ENCODE measurements at places on chromosomes 5 and 9.

DNA sequence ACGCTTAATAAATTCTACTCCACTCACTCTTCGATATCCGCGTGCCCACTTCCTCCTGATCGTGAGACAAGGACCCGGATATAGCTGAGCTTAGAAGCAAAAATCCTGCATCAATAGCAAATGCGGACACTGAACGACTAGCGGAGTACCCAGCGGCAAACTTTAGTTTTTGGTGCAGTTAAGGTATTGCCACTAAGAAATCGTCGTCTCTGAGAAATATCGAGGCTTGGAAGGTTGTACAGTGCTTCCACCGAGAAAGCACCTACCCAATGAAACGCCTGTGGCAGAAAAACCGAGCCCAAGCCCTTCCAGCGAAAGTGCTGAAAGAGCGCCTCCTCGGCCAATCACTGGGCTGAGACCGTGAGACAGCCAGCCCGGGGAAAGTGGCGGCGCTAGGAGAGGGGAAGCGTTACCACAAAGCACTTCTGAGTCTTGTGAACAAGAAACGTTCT, 32.2 kb downstream of the ANXA2R start:
- peak; percentile 78 for DNase-seq

DNA sequence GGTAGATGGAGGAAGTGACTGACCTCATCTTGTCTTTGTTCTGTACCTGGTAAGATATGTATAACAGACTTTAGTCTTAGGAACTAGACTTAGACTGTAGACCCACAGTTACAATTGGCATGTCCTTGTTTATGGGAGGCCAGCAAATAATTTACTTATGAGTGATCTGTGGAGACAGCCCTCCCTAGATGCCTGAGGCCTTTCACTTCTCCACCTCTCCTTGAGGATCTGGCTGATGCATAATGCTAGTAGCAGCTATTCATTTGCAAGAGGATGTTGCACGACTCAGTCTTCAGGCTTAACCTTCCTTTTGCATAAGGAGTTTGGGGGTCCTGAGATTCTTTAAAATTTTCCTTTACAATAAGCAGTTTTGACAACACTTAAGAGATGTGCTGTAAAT, 100.7 kb downstream of the YTHDC2 start:
- DNase-seq, result no peak

GRCh38 chr9:126501383-126502331, 112.1 kb upstream of the LMX1B start:
- no peak for DNase-seq

- DNase-seq, result no peak
These were observed 70.1 kb upstream of the CCDC180 start for GRCh38 chr9:97237311-97237786.

DNA sequence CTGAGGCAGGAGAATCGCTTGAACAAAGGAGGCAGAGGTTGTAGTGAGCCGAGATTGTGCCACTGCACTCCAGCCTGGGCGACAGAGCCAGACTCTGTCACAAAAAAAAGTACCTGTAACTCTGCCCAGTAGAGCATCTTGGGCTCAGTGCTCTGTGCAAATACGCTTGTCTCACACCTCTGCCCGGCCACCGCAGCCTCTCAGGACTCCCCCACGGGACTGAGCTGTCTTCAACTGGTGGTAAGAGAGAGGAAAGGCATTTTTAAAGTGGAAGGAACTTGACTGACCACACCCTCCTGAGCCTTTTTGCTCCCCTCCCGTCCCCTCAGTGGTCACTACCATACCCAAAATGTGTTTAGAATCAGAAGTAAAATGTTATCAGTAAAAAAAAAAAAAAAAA, 174.3 kb upstream of the PIK3R1 start:
- DNase-seq, result no peak

DNA sequence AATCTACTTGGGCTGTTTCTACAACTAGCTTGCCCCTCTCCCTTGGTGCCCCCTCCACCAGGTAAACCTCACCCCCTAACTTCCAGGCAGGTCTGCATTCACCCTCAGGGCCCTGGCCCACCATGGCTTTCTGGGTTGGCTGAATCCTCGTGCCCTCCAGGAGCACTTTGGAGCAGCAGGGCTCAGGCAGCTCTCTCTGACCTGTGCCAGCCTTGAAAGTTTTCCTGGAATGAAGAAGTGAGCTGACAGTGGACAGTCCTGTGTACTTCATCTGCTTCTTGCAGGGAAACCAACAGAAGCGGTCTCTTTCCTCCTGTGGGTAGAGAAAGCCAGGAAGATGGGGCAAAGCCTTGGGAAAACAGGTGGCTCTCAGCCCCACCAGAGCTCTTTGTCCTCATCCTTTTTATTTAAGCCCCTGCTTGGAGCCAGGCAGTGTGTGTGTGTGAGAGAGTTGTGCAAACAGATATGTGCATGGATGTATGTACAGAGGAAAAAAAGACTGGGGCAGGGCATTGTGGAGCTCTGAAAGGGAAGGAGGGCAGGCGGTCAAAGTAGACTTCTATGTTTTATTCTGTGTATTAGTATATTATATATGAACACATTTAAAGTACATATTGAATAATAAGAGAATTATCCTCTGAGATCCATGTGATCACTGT, 62.3 kb upstream of the SPRY4 start:
- no peak for DNase-seq

DNA sequence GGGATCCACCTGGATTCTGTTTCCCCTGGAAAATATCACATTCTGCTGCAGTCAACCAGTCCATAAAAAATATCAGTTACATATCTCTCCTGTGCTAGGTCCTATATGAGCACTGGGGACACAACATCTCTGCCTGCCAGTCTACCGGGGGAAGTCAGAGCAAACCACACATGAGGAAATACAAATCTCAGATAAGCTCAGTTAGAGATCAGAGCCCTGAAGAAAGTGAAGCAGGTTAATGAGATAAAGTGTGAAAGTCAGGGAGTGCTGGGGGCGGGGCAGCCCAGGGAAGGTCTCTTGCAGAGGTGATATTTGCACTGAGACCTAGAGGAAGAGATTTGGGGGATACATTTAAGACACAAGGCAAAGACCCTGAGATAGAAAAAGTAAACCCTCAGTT, 67.8 kb upstream of the SLC1A1 start:
- DNase-seq, result no peak

DNA sequence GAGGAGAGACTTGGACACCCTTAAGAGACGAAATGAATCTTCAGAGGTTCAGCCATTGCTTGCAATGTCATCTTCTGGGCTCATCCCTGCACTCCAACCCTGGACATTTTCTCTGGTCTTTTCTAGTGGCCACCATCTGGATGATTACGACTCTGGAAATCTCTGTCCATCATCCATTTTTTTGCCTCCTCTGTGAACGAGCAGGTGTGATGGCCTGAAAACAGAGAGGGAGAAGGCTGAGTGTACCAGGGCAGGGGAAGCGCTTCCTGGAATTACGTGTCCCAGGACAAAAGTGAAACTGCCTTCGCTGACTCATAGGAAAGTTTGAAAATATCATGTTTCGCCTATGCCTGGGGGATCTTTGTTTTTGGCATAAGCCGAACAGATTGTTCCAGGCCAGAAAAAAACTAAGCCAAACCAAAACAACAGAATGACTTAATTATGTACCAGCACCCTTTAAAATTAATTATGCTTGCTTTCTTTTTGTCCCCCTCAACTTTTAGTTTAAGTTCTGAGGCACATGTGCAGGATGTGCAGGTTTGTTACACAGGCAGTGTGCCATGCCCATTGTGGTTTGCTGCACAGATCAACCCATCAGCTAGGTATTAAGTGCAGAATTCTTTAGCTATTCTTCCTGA, 31.9 kb downstream of the ANKRD33B start:
- peak; percentile 4 for DNase-seq

DNA sequence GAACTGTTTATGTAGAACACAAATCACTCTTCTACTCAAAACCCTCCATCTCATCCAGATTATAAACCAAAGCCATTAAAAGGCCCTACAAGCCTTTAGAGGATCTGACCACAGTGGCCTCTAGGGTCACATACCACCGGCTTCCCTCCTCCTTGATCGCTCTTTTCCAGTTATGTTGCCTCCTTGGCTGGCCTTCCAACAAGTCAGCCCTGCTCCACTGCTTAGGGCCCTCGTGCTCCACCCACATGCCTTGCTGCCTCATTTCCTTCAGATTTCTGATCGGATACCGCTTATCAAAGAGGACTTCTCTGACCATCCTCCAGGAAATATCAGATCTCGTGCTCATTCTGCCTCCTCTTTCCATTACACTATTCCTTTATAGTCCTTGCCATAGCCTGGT, 139.4 kb upstream of the RAI14 start:
- DNase-seq, result no peak

DNA sequence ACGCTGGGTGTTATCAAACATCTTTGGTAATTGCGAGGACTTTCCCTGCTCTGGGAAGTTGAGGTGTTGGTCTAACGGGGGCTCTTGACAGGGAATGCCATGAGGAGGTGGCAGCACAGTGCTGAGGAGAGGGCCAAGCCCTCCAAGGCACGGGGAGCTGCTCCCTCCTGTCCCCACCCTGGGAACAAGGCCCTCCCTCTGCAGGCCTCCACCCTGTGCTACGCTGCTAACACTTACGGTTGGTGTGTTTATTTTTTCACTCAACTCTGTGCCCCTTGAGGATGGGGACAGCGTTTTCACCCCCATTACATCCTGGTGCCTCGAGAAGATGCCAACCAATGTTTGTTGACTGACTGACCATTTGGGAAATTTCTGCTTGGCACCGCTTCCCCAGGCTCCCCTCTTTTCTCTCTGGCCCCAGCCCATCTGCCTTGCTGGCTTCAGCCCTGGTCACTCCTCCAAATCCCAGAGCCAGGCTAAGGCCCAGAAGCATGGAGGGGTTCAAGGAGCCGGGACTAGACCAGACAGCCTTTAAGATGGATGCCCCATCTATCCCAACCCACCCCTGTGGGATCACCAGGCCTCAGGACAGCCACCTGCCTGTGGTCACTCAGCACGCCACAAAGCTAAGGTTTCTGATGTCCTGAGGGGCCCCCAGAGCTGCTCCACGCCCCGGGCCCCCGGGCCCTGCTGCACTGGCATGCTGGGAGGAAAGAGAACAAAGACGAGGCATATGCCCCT, 125.7 kb downstream of the BARX1 start:
- DNase-seq, result no peak

GRCh38 chr5:39829441-39829840, 404.7 kb upstream of the DAB2 start:
- DNase-seq, result no peak

DNA sequence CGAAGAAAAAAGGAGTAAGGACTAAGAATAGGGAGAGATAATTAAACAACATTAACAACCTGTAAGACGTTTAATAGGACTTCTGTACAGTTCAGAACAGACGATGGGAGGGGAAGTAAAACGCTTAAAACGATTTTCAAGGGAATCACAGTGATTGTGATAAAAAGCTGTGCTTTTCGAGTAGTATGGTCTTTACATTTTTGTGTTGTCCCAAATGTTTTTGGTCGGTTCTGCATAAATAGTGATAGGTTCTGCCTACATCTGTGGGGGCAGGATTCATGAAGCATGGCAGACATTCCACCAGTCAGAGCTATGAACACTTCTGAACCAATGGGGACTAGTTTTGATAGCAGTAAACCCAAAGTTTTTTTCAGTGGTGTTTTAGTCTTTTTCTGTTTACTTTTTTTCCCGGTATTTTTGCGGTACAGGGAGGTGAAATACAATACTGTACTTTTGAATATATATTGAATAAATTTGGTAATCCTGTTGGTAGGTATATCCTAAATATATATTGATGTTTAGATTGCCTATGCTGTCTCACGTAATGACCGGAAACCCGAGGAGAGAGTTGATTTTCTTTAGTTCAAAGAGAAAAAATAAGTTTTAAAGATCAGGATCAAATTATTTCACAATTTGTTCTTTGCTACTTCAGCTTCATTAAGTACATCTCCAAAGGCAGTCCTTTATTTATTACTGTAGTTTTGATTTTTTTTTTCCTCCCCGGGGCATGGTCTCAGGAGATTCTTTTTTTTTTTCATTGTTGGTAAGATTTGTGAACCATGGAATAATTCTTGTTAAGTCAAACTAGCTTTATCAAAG, 1.3 kb downstream of the ERBIN start:
- DNase-seq, result no peak

- no peak for DNase-seq
These were observed 369.1 kb downstream of the NDUFS4 start for GRCh38 chr5:53929570-53929969.

GRCh38 chr5:126464959-126465358, 41.8 kb downstream of the GRAMD2B start:
- DNase-seq, result no peak

All from activated effector memory CD4-positive, alpha-beta T cell treated with Interleukin-2 at 50 U/mL for 16 hours (primary cell).